ENCODE measurements at places on chromosomes 16 and 17. TPM values are rescaled to one million over a fixed set of nuclear protein-coding genes. Genes with fewer than 3 reads are reported as not detected.

DNA sequence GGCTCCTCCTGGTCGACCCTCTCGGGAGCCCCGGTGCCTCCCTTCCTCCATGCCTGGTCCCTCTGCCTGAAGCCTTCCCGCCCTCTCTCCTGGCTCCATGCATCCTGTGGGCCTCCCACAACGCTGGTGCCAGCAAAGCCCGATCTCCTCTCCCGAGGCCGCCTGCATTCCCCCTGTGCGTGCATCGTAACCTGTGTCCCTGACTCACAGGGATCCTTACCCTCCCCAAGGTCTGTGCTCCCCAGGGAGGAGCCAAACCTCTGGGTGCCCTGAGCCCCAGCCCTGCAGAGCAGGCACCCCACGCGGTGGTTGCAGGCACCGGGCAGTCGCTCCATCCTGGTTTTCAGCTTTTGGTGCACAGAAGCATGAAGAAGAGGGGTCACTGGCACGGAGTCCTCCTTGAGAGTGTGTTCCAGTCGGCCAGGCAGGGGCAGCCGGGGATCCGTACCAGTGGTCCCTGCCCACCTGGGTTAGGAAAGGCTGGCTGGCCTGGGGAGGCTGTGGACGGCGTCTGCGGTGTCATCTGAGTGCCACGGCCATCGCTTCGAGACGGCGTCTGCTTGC is 1.8 kb upstream of the ENPP7 start:
- no peak for DNase-seq
- no peak overlapping the region for H3K27ac ChIP-seq
- no peaks in the 10 kb centered on the region for H3K36me3 ChIP-seq
- no peaks in the 10 kb centered on the region for H3K27me3 ChIP-seq
- H3K4me1 ChIP-seq, result no peaks in the 10 kb centered on the region

The ABCC12 gene
- total RNA-seq, result not detected

DNA sequence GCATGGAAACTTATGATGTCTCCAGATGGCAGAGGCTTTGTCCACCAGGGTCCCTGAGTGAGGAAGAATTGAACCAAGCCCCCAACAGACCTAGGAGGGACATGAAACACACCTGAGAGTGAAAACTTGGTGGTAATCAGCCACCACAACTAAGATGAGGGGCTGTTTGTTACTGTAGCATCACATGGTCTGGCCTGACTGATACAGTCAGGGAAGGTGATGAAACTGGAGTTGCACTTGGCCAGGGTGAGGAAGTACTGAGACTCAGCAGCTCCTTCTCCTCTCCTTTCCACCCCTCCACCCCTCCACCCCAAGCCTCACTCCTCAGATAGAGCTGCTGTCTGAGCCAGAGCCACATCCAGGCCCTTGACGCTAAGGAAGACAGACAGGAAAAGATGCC is 37.2 kb downstream of the C16orf82 start:
- no peak overlapping the region for H3K27ac ChIP-seq
- no peaks in the 10 kb centered on the region for H3K4me1 ChIP-seq
- no peak overlapping the region for H3K4me3 ChIP-seq
- peaks cover 38% of the 10 kb centered on the region for H3K27me3 ChIP-seq
- no peaks in the 10 kb centered on the region for H3K36me3 ChIP-seq
- no peak for DNase-seq

DNA sequence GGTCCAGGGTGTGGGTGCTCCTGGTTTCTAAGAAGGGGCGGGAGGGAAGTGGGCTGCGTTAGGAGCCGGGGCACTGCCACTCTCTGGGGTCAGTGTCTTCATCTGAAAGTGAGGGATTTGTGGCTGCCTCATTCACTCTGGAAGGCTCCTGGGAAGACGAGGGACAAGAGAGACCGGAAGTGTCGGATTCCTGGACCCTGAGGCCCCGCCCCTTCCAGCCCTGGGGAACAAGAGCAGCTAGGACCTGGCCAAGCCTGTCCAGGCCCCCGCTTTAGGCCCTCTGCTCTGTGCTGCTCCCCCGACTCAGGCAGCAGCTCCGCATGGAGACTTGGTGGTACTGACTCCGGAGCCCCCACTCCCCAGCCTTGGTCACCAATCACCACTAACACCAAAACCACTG is 6.5 kb downstream of the LGALS3BP start:
- no peaks in the 10 kb centered on the region for H3K36me3 ChIP-seq
- H3K27ac ChIP-seq, result no peak overlapping the region
- no peak overlapping the region for H3K4me3 ChIP-seq
- DNase-seq, result no peak

DNA sequence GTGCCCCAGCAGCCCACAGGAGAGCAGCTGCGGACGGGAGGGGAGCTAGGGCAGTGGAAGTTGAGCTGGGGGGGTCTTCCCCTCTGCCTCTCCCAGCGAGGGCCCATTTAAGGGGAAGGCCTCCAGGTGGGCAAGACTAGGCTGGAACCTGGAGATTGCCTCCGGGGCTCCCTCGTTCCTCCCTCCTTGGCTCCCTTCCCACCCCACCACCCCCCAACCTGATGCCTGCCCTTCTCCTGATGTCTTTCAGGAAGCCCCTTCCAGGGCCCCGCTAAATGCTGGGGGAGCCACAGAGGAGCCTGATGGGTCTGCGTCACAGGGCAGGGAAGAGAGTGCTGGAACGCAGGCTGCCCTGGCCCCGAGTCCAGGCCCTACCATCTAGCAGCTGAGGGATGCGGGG is 16.7 kb downstream of the ADGRG1 start:
- H3K4me1 ChIP-seq, result peaks cover 76% of the 10 kb centered on the region
- H3K27me3 ChIP-seq, result no peaks in the 10 kb centered on the region
- H3K36me3 ChIP-seq, result peaks cover 6% of the 10 kb centered on the region
- no peak overlapping the region for H3K4me3 ChIP-seq

- H3K4me1 ChIP-seq, result no peaks in the 10 kb centered on the region
- H3K4me3 ChIP-seq, result no peak overlapping the region
- DNase-seq, result peak; percentile 29
- no peak overlapping the region for H3K27ac ChIP-seq
These were observed 14.0 kb downstream of the CA5A start for GRCh38 chr16:87922250-87922871.

- no peaks in the 10 kb centered on the region for H3K36me3 ChIP-seq
- no peak overlapping the region for H3K4me3 ChIP-seq
- DNase-seq, result no peak
- no peaks in the 10 kb centered on the region for H3K4me1 ChIP-seq
- H3K27me3 ChIP-seq, result no peaks in the 10 kb centered on the region
- no peak overlapping the region for H3K27ac ChIP-seq
These were observed 17.2 kb downstream of the SLC7A6 start for GRCh38 chr16:68281368-68282063.

- H3K4me1 ChIP-seq, result peaks cover 18% of the 10 kb centered on the region
- H3K4me3 ChIP-seq, result no peak overlapping the region
- no peak overlapping the region for H3K27ac ChIP-seq
- no peak for DNase-seq
- H3K36me3 ChIP-seq, result no peaks in the 10 kb centered on the region
These were observed 77.0 kb upstream of the AXIN2 start for GRCh38 chr17:65638221-65638975.
